ENCODE measurements at places on chromosomes 5 and 9. TPM values are rescaled to one million over a fixed set of nuclear protein-coding genes. Genes with fewer than 3 reads are reported as not detected.

- peak; percentile 86 for DNase-seq
Observed at GRCh38 chr5:4576161-4576748, 563.9 kb upstream of the ADAMTS16 start.

- DNase-seq: peak; percentile 80
Observed at GRCh38 chr9:84146893-84147710, 166.5 kb downstream of the RMI1 start.

DNA sequence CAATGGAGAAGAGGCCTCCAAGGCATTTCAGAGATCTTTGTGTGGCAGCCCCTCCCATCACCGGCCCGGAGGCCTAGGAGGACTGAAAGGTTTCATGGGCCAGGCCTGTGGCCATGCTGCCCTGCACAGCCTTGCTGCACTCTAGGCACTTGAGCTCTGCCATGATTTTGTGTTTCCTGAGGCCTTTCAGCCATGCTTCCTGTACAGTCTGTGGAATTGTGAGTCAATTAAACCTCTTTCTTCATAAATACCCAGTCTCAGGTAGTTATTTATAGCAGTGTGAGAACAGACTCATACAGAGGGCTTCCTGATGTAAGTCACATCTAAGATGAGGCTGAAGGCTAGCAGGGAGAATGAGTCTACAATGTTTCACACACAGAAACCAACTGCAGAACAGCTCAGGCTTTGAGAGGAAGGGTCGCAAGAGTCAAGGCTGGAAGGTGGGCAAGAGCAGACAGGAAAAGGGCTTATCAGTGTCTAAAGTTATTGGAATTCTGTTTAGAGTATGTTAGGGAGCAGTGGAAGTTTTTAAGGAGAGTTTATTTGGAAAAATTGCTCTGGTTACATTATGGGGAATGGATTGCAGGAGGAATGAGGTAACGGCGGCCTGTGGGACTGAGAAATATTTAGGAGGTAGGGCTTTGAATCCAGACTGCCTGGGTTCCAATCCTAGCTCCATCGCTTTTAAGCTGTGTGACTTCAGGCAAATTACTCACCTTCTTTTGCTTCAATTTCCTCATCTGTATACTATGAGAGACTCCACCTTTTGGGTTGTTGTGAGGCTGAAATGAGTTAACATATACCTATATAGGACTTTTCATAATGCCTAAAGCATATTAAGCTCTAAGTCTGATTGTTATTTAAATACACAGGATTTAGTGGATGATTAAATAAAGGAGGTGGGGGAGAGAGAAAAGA, 291.2 kb downstream of the CWC27 start:
- no peak for DNase-seq

Gene DOCK2
- 4.5 TPM for total RNA-seq

Gene TEK
- total RNA-seq: 17.1 TPM

DNA sequence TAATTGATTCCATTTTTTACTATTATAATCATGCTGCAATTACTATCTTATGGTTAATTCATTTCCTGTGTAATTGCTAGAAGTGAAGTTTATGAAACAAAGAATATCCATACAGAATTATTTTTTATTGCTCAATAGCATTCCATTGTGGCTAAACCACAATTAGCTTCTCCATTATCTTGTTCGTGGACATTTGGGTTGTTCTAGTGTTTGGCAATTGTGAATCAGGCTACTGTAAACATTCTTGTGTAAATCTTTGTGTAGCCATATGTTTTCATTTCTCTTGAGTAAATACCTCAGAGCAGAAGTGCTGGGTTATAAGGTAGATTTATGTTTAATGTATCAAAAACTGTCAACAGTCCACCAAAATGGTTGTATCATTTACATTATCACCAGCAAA, 341.1 kb downstream of the MAT2B start:
- no peak for DNase-seq

Data from muscle of leg (tissue), 16 donors.